Breast epithelium (tissue), 4 donors: ENCODE measurements at places on chromosomes 16 and 17. TPM values are rescaled to one million over a fixed set of nuclear protein-coding genes. Genes with fewer than 3 reads are reported as not detected.

DNA sequence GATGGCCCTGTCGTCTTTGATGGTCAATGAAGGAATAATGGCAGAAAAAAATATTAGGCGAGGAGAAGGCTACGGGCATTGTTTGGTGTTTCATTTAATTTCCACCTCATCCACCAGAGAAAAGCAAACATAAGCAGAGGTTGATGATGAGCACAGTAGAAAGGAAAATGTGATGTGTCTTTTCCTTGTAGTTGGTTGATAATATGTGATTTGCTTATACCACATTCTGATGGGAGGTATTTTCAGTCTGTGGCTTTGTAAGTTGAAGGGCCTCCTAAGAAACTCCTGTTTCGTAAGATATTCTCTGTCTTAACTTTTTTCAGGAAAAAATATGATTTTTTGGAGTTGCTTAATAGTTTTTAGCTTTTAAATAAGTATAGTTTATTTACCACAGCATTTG, 215.7 kb downstream of the PRKCA start:
- DNase-seq: no peak

DNA sequence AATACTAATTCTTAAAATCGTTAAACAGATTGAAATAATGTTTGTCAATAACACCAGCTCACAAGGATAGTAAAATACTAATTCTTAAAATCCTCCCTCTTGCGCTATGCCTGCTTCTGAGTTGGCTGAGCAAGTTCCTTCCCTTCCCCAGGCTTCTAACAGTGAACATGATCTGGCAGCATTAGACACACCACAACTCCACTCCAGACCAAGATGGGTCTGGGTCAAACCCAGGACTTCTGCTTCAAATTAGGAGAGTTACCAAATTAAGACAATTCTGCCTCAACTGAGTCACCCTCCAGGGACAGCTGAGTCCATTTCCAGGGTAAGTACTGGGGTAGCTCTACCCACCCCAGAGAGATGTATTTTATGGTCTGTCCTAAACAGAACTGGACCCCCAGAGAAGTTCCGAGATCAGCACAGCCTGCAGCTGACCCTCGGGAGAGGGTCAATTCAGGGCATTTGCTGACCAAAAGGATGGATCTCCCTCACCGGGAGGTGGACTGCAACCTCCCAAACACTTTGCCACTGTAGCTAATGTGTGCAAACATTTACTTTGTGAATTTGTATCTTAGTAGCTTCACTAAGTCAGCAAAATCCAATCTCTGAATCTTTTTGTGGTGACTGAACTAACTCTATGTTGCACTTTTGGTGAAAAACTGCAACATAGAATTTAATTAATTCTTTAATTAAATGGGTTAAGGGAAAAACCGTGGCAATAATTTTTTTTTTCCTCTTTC, 48.8 kb downstream of the ADCY9 start:
- DNase-seq: no peak

METTL23 gene
- total RNA-seq: 47.7 TPM

MSLN gene
- 49.2 TPM for total RNA-seq

- no peak for DNase-seq
Observed at GRCh38 chr17:18889658-18890057, 31.7 kb downstream of the PRPSAP2 start.

DNA sequence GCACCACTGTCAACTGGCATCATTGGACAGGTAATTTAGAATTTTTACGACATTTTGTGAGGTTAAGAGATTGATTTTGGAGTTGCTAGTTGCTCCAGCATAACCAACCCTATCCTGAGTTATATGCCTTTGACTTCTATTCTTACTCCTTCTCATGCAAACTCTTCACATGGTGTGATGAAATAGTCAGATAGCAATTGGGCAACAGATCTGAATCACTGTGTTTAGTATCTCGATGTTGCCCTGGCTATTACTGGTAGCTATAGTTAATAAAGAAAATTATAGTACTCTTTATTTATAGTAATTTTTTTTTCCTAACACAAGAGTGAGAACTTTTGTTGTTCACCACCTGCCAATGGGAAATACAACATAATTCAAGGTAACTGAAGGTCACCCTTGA, 494.8 kb upstream of the TOM1L1 start:
- DNase-seq: no peak

- no peak for DNase-seq
Observed at GRCh38 chr17:4585638-4585994, 1.3 kb downstream of the SMTNL2 start.

ZACN gene
- total RNA-seq: not detected

- no peak for DNase-seq
Observed at GRCh38 chr16:30068750-30069610, 3.4 kb downstream of the ALDOA start.

- DNase-seq: peak; percentile 59
Observed at GRCh38 chr16:85395913-85396878, 216.9 kb upstream of the GSE1 start.

DNA sequence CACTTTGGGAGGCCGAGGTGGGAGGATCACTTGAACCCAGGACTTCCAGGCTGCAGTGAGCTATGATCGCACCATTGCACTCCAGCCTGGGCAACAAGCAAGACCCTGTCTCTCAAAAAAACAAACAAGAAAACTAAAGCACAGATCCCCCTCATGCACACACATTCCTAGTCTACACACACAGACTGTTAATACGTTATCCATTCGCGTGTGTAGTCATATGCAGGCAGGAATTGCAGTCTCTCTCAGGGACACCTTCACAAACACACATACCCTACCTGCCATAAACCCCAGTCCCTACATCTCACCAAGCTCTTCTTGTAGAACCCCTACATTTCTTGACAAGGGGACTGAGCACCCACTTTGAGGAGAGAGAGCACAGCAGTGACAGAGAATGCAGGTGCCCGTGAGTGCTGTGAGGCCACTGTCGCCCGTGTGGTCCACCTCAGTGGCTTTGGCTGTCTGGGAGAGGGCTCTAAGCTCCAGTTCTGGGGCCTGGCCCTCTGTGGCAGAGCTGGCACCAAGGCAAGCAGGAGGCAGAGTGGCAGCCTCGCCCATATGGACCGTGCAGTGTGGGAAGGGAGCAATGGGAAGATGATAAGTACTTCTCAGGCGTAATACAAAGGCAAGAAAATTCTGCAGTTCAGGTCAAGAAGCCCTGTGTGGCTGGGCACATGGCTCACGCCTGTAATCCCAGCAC, 59.0 kb upstream of the RPH3AL start:
- no peak for DNase-seq

CYGB gene
- 37.4 TPM for total RNA-seq

GRCh38 chr17:12773153-12773552, 16.1 kb upstream of the ARHGAP44 start:
- no peak for DNase-seq

DNA sequence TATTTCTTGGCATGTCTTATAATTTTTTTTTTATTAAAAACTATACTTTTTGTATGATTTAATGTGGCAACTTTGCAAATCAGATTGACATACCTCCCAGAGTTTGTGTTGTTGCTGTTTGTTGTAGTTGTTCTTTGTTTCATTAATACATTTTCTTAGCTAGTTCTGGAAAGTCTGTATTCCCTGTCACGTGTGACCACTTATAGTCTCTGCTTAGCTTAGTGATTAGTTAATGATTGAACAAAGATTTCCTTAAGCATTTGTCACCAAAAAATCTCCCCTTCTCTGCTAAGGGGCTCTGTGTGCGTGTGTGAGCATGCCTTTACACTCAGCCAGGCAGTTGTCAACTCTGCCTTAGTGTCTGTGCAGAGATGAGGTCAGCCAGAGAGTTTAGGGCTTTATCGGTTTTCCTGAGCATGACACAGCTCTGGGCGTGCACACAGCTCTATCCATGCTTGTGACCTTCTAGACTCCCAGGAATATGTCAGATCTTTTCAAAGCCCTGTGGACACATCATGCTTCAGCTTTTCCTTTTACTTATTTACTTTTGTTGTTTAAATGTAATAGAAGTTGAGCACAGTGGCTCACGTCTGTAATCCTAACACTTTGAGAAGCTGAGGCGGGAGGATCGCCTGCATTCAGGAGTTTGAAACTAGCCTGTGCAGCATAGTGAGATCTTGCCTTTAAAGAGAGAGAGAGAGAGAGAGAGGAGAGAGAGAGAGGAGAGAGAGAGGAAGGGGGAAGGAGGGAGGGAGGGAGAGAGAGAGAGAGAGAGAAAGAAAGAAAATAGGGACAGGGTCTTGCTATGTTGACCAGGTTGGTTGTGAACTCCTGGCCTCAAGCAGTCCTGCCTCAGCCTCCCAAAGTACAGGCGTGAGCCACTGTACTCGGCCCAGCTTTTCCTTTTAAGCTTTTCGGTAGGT, 21.9 kb downstream of the DNAI2 start:
- no peak for DNase-seq
